ENCODE measurements at places on chromosomes 3 and 15.

GRCh38 chr3:170506556-170506955 is 79.3 kb downstream of the SLC7A14 start:
- no peak for DNase-seq

- no peak for DNase-seq
Measured at GRCh38 chr15:68765602-68766368, 54.9 kb downstream of the ANP32A start.

DNA sequence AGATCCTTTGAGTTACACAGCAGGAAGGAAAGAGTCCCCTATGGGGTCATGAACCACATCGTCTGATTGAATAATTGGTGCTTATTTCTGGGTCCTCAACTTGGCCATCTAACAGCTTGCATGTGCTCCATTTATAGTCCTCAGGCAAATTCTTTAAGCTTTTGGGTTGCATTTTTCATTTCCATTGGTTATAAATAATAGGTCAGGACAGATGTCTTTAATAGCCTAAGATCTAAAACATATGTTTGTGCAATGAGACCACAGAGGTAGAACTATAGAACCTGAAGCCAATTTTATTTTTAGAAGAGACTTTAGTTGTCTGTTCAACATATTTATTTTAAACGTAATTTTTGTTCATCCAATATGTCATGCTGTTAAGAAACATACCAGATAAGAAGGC is 43.2 kb downstream of the CD200R1L start:
- no peak for DNase-seq

DNA sequence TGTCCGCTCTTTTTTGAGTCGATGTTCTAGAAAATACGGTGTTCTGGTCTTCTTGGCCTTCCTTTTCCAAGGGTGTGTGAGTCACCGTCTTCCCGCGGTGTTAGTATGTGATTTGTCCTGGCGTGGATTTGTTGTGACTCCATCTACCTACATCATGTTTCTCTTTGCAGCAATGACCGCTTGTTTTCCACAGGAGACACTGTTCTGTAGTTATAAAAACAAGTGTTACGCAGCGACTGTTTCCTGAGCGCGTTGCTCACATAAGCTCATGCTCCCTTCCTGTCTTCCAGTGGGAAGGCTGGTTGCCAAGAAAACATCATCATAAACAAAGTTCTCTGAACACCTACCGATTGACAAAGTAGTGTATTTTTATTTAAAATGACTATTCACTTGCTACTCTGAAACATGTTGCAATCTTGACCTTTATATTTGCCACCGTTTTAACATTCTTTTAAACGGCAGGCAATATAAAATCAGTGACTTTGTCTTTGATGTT is 19.0 kb downstream of the USP13 start:
- no peak for DNase-seq

DNA sequence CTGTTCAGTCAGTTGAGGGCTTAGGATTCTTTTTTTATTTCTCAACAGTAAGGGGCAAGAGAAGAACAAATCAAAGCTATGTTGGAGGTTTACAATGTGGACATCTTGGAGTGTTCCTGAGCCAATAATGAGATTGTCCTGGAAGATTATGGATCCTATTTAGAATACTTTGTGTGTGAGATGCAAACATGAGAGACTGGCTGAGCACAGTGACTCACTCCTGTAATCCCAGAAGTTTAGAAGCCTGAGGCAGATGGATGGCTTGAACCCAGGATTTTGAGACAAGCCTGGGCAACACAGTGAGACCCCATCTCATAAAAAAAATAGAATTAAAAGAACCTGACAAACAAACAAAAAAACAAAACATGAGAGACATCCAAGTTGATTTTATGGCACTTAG is 351.6 kb downstream of the GAP43 start:
- no peak for DNase-seq

DNA sequence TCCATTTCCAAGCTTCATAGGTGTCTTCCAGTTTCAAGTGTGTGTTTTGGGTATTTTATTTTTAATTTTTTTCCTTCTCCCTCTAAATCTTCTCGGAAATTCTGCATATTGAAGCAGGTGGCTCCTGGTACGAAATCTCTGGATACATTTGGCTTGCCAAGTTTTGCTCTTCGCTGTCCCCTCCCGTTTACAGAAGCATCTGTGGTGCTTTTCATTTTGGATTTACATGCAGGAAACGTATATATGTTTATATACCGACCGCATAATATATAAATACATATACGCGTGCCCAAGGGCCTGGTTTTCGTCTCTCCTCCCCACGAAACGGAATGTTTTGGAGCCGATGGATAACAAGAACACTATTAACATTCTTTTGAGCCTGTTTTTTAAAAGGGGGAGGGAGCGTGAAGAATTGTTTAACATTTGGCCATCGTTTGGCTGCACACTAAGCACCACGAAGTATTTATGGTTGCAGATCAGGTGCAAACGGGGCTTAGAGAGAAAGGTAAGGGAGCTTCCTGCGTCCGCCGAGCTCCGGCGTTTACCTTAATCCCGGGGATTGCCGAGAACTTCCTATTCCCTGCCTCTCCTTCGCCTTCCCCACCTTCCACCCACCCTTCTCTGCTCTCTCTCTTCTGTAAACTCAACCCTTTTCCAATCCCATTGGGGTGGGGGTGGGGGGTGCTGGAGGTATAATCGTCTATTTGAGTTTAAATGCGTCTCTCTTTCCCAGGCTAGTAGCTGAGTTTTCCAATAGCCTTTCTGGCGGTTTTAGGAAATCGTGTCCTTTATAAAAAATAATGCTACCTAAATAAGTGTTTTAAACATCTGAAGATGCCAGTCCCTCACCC is 1.1 kb upstream of the NLGN1 start:
- DNase-seq = no peak

DNA sequence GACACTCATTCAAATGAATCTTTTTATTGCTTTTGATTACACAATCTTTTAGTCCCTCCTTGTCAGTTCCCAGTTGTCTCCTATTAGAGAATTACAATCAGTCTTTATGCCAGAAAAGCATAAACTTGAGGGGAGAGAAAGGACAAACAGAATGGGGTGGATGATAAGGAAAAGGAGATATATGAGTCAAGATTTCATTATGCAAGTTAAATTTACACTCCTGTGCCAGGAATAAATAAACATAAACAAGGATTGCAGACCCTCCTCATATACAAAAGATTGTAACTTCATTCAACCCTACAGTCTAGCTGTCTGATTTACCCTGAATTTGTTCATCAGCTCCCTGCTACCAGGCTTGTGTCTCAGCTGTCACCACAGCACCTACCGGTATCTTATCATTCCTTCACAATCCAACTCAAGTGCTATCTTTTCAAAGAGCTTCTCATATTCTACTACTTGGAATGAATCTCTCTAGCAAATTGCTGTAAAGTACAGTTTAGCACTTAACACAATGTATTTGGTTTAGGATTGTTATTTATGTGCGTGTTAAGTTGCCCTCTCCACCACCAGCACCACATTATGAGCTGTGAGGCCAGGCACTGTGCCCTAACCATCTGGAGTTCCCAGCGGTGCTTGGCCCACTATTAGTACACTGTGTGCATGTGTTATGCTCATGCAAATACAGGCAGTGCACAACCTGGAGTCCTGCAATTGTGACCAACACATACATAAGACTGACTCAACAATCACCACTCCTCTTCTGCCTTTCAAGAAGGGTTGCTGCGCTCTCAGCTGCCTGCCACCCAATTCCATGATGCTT is 504.1 kb downstream of the TBL1XR1 start:
- DNase-seq = no peak

- DNase-seq = no peak
Measured at GRCh38 chr15:67179411-67179995, 75.0 kb downstream of the AAGAB start.

- DNase-seq = no peak
Measured at GRCh38 chr15:66864871-66865281, 162.8 kb downstream of the SMAD6 start.

DNA sequence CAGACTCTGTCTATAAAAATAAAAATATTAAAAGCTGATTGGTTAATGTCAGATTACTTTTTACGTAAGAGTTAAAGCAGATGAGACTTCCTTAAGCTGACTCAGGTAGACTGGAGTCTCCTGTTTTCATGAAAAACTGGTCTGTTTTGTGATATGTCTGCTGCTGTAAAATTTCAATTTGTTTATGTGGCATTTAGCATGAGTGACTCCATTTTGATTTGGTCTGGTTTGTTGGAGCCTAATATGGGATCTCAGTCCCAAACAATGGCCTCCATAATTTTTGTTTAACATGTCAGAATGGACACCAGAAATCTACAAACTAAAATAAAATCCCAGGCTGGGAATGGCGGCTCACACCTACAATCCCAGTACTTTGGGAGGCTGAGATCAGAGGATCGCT is 57.8 kb upstream of the LEKR1 start:
- no peak for DNase-seq

GRCh38 chr15:49406352-49407118 is 16.5 kb upstream of the FGF7 start:
- DNase-seq = no peak

GRCh38 chr3:12944413-12944812 is 103.0 kb upstream of the RPL32 start:
- DNase-seq = no peak

DNA sequence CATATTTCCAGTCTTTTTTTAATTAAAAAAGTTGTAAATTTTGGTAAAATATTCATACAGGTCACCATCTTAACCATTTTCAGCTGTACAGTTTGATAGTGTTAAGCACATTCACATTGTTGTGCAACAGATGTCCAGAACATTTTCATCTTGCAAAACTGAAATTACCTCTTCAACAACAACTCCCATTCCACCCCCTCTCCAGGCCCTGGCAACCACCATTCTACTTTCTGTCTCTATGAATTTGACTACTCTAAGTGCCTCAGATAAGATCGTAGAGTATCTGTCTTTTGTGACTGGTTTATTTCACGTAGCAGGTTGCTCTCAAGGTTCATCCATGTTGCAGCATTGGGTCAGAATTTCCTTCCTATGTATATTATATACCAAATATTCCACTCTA is 76.0 kb downstream of the SLCO3A1 start:
- no peak for DNase-seq

GRCh38 chr15:31467361-31467760 is 140.7 kb downstream of the KLF13 start:
- no peak for DNase-seq

DNA sequence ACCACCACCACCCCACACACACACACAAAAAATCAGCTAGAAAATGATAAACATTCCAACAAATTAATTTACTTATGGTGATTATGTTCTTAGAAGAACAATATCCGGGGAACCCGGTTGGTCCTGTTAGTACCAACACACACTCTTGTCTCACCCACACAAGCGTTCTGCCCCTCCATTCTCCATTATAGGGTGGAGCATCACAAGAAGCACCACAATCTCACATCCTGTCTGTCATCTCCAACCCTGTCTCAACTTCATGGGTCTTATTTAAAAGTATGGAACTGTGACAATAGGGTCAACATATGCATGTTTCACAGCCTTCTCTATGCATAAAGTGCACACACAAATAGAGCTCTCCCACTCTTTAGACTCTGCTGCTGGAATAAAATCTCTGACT is 5.6 kb downstream of the GSK3B start:
- DNase-seq = no peak

DNA sequence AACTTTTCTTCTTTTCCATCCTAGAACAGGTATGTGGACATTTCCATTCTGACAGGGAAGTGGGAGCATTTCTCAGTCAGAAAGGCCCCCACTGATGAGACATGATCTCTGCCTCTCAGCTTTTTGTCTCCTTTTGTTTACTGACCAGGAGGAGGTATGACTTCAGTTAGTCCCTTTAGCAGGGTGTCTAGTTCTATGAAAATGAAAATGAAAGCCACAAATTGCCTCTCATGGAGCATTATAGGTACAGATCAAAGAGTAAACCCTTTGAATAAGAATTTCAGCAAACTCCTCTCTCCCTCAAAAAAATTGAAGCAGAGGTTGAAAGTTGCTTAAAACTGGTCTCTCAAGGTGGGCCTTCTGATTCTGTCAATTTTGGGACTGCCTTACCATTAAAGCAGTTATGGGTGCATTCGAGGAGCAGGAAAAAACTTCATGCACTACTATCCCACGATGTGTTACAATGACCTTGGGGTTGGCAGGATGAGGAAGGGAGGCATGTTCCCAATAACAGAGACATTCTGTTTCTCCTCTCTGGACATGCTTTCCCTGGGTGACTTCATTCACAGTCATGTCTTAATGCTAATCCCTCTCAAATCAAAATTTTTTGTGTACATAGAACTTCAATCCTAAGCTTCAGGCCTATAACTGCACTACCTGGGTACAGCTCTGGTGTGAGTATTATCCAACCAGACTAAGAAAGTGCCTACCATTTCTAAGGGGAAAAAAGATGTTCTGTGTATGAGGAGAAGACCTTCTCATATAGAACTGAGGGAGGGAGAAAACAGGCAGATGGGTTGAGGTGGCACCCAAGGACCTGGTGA is 50.6 kb upstream of the TBC1D23 start:
- DNase-seq = no peak

DNA sequence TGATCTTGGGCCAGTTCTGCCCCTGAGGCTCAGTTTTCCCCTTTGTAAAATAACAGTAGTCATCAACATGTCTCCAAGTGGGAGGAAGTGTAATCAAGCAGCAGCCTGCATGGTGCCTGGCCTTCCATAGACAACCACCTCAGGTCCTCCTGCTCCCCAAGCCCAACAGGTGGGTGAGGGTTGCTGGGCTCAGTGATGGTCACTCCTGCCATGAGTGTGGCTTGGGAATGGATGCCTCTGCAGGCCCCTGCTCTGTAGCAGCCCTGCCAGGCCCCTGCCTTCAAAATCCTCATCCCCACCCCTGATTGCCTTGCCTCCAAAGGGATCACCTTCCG is 59.1 kb upstream of the SLC6A1 start:
- no peak for DNase-seq

DNA sequence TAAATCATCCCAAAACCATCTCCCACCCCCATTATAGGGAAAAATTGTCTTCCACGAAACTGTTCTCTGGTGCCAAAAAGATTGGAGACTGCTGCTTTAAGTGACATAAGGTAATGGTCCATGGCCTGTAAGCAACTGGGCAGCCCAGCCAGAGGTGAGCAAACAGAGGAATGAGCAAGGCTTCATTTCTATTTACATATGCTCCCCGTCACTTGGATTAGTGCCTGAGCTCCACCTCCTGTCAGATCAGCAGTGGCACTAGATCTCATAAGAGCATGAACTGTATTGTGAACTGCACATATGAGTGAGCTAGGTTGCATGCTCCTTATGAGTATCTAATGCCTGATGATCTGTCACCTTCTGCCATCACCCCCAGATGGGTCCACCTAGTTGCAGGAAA is 1159.8 kb upstream of the ALCAM start:
- no peak for DNase-seq

- DNase-seq = no peak
Measured at GRCh38 chr3:102619361-102619760, 184.5 kb downstream of the ZPLD1 start.

DNA sequence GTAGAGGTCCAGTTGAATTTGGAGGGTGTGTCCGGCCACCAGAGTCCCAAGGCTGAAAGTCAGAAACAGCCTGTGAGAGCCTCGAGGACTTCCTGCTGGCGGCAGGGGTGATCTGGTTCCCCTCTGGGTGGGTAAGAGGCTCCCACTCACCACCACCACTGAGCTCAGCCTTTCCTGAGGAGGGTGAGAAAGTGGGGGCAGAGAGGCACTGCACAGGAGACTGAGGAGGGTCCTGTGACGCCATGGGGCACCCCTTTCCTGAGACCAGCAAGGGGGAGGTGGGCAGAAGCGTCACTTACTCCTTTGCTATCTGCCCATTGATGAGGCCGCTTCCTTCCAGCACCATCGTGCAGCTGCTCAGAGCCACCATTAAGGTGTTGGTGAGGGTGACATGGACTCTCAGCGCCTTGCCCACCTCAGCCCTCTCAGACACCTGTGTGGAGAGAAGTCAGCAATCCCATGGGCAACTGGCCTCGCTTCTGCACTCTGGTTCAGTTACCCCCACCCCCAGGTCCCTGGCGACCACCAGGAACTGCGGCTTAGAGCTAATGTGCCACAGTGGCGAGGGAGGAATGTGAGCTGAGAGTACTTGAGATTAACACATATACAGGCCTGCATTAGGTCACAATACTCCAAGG is 10.0 kb upstream of the TGM5 start:
- no peak for DNase-seq
